ENCODE measurements at places on chromosomes 16 and 17.

DNA sequence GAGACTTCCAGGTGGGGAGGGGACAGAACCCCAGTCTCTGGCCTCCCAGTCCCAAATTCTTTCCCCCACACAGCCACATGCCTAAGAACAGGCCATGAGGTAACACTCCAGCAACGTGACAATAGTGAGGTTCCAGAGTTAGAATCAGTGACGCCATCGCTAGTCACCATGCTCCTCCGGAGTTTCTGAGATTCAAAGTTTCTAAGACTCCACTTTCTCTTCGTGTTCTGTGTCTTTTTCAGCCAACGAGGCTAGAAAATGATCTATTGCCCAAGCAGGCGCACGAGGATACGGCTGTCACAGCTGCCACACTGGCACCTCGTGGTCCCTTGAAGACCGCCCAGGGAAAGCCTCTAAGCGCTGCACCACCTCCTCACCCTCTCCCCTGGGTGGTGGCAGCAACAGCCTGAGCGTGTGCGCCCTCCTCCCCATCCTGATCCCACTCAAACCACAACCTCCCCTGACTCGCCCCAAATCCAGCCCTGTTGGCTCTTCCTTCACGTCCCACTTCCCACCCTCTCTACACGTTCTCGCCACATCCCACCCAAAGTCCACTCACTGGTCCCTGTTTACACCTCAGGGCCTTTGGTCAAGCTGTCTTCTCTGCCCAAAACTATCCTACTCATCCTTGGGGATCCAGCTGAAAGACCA lies 1.0 kb downstream of the MCRIP1 start:
- peaks cover 10% of the 10 kb centered on the region for H3K4me1 ChIP-seq
- DNase-seq: no peak
- H3K36me3 ChIP-seq: no peaks in the 10 kb centered on the region
- no peak overlapping the region for H3K27ac ChIP-seq

- no peaks in the 10 kb centered on the region for H3K36me3 ChIP-seq
- peaks cover 24% of the 10 kb centered on the region for H3K4me1 ChIP-seq
- no peak overlapping the region for H3K4me3 ChIP-seq
Observed at GRCh38 chr17:57553991-57554825, 190.9 kb downstream of the CCDC182 start.

DNA sequence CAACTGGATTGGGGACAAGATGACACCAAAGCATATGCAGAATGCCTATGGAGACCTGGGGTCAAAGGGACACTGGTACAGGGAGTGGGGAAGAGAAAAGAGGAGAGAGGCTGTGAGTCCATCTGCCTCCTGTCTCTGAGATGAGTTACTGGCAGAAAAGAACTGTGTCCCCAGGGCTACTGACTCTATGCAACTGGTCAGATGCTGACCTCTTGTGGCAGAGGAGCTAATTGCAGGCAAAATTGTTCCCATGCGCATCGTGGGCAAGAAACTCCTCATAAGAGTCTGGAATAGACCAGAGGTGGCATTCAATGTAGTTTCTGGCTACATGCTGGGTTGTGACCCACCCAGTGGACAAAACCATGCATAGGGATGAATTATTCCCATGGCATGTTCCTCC lies 26.1 kb upstream of the MLKL start:
- no peak overlapping the region for H3K4me3 ChIP-seq
- DNase-seq: peak; percentile 58
- no peaks in the 10 kb centered on the region for H3K36me3 ChIP-seq
- H3K27me3 ChIP-seq: no peaks in the 10 kb centered on the region
- no peak overlapping the region for H3K27ac ChIP-seq
- peaks cover 2% of the 10 kb centered on the region for H3K4me1 ChIP-seq

- H3K4me1 ChIP-seq: peaks cover 15% of the 10 kb centered on the region
- peak overlapping the region; percentile 55 for H3K4me3 ChIP-seq
- peaks cover 35% of the 10 kb centered on the region for H3K27me3 ChIP-seq
Observed at GRCh38 chr17:49469831-49470810, 25.0 kb upstream of the NGFR start.

DNA sequence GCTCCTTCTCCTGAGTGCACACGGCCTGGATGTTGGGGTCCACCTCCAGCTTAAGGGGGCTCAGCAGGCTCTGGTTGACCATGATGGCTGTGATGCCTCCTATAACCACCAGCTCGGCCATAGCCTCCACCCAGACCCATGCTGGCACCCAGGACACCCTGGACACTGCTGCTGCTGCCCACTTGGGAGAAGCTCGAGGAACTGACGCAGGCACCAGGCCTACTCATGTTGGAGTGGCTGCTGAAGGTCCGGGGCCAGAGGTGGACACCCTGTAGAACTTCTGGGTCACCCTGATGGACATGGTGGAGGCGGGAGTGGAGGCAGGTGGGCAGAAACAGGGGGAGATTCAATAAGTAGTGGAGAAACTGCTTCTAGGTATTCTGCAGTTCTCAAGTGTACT lies 28.0 kb downstream of the IKZF3 start:
- H3K4me1 ChIP-seq: no peaks in the 10 kb centered on the region
- no peaks in the 10 kb centered on the region for H3K27me3 ChIP-seq
- no peak for DNase-seq
- H3K36me3 ChIP-seq: no peaks in the 10 kb centered on the region

Measured in H1 (cell line).